Stimulated activated CD4-positive, alpha-beta T cell treated with anti-CD3 and anti-CD28 coated beads, TNF-alpha, amount 100 ng/mL, for 4 hours (primary cell): ENCODE measurements at places on chromosomes 1 and 21.

GRCh38 chr1:147752511-147752910, 7.9 kb downstream of the GJA5 start:
- DNase-seq, result no peak

DNA sequence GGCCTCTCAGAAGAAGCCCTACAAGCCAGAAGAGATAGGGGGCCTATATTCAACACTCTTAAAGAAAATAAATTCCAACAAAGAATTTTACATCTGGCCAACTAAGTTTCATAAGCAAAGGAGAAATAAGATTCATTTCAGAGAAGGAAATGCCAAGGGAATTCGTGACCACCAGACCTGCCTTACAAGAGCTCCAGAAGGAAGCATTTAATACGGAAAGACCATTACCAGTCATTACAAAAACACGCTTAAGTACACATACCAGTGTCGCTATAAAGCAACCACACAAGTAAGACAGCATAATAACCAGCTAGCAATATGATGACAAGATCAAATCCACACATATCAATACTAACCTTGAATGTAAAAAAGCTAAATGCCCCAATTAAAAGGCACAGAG, 704.9 kb upstream of the CHRM3 start:
- DNase-seq, result no peak

DNA sequence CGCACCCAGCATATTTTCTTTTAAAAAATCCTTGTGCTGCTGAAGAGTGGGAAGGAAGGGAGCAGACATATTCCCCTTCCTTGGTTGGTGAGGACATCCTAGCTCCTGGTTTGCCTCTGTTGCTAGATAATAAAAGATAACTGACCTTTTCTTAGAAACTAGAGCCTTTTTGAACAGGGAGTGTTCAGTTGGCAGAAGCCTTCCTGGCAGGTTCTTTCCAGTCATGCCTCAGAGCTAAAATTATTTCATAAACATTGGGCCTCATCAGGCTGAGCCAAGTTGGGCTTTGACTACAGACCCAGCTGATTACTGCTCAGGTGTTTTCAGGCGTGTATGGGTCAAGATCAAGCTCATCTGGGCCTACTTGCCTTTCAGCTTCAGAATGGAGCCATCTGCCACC, 22.7 kb upstream of the SH3BGRL3 start:
- no peak for DNase-seq

DNA sequence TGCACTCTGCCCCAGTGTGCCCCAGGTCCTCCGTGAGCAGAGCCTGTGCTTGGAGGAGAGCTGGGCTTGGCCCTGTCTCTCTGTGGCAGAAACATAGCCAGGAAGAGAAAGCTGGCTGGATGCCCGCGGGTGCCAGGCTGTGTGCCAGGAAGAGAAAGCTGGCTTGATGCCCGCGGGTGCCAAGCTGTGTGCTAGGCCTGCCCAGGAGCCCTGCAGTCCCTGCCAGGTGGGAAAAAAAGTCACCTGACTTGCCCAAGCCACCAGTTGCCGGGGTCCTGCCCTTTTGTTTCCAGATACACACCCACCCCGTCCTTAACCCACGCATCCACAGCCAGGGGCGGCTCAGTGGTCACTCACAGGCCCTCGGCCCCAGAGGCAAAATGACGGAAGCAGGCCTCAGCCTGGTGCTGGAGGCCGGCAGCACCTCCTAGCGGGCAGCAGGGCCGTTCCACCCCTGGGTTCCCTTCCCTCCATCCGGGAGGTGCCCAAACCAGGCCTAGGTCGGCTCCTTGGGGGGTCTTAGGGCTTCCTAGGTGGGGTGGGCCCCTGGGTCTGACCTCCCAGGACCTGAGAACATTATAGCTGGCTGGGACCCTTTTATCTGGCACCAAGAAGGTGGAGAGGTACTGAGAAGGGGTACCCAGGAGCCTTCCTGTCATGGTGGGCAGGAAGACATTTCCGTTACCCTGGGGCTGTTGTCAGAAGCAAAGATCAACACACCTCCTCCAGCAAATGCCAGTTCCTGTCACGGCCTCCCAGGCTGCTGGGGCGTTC, 9.1 kb downstream of the ITGB2 start:
- DNase-seq, result no peak

DNA sequence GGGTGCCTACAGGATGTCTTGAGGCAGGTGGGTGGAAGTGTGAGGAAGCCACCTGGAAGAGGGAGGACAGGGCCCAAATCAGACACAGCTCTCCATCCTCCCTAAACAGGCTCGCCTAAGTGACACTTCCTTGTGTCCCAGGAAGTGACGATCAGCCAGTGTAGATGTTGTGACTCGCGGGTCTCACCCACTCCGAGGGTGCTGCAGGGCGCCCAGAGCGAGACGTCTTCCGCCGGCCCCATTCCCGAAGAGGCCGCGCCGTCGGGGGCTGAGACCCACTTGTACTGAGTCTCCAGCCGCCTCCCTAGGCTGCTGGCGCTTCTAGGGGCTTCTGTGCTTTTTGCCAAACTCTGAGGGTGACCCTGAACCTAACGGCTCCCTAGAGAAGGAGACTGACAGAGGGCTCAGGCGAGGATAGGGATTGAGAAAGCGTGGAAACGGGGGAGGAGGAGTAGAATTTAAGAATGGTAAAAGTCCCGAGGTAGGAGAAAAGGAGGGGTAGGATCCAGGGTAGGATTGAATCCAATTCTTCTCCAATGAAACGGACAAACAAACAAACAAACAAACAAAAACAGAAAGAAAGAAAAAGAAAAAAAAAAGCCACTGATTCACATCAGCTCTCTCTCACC, 543 bp upstream of the MARK1 start:
- DNase-seq, result no peak

DNA sequence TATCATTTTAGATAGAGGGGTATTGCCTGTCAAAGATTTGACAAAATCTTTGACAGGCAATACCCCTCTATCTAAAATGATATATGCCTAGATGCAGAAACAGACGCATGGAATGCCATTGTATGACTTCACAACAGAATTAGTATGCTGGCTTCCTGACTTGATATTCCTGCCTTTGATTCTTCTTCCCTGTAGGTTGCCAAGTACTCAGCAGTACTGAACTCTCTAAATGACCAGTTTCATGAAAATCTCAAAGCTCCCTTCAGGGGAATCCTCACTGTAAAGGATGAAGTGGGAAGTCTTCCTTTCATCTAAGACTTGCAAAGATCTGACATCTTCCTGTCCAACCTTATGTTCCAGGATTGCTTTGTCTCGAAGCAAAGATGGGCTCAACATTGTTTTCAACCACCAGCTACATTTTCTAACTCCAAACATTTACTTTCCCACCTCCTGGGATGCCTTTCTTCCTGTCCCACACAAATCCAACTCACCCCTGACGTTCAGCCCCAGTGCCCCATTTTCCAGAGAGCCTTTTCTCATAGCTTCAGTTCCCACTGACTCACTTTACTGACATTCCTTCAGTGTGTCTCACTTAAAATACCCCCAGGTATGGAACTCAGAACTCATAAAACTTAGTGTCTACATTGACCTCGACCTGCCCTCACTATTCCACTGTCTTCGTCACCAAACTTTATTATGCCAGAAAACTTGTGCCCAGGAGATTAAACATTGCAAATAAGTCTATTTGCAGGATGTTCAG, 67.3 kb upstream of the KCNJ6 start:
- DNase-seq, result no peak
